ENCODE measurements at places on chromosomes 2 and 18. TPM values are rescaled to one million over a fixed set of nuclear protein-coding genes. Genes with fewer than 3 reads are reported as not detected.

DNA sequence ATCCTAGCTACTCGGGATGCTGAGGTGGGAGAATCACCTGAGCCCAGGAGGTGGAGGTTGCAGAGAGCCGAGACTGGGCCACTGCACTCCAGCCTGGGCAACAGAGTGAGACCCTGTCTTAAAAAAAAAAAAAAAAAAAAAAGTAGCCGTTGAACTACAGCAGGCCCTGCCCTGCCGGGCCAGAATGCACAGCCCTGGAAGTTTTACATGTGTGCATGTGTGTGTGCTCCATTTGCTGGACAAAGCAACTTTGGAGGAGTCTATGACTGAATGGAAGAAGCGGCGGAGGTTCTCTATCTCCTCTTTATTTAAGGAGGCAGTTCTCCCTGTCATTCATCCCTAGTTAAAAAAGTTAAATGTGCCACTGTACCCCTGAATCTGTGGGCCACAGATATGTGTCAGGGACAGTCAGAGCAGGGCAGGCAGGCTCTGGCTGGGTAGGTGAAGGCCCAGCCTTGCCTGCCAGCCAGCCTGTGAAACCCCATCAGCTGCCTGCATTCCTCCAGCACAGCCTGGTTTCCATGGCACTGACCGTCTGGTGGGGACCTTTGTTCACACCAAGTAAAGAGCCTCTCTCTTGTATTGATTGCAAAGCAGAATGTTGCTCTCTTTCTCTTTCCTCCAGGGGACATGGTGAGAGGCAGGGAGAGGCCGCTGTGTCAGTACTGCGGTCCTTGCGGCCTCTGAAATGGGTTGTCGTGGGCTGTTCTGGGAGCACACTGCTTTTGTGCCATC, 10.9 kb downstream of the LIPG start:
- no peak for DNase-seq

DNA sequence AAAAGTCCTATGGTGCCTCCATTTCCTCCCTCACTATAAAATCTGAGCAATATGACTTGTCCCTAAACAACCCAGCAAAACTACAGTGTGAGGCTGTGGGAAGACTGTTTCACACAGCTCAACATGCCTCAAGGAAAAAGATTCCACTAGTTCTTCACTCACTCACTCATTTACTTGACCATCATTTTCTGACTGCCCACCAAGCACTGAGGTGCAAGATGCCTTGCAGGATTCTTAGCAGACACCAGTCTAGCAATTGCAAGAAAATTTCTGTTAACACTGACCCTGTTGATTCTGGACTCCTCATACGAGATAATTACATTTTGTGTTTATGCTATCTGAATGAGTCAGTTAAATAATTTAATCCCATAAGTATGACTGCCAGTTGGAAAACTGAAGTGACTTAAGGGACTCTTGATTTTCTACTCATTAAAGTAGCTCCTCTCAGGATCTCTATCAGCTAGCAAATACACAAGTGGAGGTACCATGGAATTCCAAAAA, 51.9 kb upstream of the PCBP1 start:
- DNase-seq, result no peak

DNA sequence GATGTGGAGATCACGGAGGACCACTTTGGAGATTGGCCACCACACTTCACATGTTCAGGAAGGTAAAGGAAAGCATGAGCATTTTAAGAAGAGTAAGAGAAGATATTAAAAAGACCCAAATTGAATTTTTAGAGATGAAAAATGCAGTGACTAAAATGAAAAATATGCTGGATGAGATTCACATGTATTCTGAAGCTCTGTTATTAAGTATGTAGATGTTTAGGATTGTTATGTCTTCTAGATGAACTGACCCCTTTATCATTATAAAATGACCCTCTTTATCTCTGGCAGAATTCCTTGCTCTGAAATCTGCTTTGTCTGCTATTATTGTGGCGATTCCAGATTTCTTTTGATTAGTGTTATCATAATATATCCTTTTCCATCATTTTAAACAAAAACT, 36.0 kb upstream of the DYNC2LI1 start:
- DNase-seq, result no peak

GRCh38 chr18:388200-388599, 112.3 kb downstream of the COLEC12 start:
- DNase-seq, result no peak

DNA sequence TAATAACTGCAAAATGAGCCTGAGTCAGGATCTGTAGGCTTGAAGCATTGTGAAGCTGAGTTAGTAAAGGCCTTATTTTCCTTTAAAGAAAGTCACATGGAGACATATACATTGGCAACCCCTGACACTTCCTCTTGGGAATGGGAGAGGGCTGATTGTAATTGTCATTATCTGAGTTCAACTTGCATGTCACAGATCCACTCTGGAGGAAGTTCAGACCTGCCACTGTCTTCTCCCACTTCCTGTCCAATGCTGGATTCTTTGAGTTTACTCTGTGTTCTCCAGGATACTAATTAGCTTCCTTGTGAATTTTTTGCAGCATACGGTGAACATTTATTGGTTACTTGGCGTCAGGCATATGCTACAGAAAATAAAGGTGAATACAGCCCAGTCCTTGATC, 34.1 kb downstream of the SMARCAL1 start:
- DNase-seq, result no peak

DNA sequence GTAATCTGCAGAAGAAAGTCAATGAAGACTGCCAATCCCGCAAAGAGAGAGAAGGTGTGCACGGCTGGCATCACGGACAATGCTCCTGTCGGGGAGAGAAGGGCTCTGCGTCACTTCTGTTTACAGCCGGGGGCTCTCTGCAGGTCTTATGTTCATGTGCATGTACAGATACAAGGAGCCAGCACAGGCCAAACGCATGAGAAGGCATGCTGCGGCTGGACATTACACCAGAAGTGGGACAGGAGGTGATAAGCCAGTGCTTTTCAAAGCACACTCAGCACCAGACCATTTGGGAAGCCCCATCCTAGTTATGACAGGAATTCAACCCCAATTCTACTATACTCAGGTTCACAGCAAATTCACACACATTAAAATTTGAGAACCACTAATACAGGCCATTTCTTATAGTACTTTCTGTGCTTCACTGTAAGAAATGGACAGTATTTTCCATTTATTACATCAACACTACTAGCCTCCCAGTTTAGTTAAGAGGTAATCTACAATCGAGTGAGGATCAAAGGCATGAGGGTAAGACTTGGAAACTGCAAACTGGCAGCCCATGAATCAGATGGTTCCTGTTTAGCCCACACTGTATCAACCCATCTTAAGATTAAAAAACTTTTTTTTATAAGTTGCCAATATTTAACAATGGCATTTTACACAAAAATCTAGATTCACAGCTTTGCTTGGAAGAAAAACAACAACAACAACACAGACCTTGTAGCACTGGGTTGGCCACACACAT, 38.2 kb downstream of the RMC1 start:
- DNase-seq, result no peak

DNA sequence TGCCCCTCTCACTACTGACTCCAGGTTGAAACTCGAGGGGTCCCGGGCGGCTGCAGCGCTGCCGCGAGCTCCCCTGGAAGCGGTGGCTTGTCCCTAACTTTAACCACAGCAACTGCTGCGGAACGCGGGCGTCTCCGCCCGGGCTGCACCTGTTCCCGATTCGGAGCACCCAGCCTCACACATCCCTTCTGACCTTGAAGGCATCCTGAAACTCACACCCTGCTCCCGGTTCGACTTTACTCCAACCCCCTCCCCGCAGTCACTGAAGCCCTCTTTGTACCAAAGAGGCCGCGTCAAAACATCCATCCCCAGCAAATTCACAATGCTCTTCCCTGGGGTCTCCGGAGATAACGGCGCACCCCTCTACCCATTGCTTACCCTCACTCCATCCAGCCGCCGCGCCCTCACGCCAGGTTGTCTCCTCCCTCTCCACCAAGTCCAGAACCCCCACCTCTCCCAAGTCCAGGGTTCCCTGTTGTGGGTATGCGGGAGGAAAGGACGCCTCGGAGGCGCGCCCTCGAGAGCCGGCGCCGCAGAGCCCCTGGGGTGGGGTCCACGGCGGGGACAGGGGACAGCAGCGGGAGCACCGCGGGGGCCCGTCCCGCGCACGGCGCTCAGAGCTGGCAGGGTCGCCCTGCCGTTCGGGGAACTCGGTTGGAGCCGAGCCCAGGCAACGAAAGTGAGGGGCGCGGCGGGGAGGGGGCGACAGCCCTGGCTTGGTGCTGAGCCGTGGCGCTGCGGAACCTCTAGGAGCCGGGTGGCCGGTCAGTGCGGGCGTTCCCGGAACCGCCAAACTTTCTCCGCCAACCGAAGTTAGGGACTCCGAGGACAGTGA, 934 bp downstream of the MYO5B start:
- DNase-seq, result no peak

KIF1A gene
- not detected for polyA plus RNA-seq

CD226 gene
- polyA plus RNA-seq, result 0.04 TPM

Measured in AG04450 (cell line).